ENCODE measurements at places on chromosomes 1 and 21.

- DNase-seq = no peak
Measured at GRCh38 chr1:93155335-93155734, 24.9 kb downstream of the TMED5 start.

DNA sequence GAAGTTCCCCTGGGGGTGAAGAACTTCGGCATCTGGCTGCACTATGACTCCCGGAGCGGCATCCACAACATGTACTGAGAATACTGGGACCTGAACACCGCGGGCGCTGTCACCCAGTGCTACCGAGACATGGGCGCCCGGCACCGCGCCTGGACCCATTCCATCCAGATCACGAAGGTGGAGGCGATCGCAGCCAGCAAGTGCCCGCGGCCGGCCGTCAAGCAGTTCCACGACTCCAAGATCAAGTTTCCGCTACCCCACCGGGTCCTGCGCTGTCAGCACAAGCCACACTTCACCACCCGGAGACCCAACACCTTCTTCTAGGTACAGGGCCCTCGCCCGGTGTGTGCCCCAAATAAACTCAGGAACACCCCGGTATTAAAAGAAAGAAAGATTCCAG is 22.0 kb upstream of the SLC9A1 start:
- no peak for DNase-seq

DNA sequence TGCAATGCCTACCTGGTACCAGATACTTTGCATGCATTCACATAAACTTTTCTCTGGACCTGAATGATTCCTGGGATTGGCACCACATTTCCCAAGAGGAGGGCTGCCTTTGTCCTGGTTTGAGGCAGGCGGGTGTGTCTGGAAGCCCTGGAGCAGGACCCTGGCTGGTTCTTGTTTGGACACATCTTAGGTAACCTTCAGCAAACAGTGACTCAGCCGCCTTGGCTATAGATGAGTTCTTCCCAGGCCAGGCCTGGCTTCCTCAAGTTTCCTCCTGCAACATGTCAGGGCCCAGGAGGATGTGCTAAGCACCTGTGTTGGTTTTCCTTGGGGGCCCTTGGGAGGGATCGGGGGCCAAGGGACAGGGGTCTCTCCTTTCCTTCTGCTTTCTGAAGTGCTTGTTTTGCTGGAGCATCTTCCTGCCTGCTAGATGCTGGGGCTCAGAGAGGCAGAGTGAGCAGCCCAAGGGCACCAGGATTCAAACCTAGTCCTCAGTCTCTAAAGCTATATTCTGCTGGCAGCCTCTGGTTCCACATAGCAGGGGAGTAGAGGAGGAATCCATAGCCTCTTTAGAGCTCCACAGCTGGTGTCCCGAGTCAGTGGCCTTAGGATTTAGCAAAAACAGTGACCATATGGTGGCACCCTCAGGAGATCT is 38.2 kb downstream of the PAX7 start:
- DNase-seq = no peak

DNA sequence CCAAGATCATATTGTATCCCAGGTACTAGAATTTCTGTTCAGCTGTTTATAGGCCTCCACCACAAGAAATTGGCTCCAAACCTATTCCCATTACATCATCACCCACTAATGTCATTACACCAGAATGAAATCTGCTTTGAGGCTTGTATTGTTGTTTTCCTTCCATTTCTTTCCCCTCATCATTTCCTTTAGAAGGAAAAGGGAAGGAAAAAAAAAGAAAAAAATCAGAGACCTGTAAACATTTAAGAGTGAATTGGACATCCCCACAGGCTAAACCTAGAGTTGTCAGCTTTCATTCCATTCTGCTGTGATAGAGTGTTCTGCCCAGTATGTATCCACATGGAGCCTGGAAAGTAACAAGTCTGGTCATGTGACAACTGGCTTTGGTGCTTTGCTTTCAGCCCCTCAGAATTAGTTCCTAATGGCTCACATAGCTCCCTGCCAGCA is 44.6 kb downstream of the NFYC start:
- no peak for DNase-seq

DNA sequence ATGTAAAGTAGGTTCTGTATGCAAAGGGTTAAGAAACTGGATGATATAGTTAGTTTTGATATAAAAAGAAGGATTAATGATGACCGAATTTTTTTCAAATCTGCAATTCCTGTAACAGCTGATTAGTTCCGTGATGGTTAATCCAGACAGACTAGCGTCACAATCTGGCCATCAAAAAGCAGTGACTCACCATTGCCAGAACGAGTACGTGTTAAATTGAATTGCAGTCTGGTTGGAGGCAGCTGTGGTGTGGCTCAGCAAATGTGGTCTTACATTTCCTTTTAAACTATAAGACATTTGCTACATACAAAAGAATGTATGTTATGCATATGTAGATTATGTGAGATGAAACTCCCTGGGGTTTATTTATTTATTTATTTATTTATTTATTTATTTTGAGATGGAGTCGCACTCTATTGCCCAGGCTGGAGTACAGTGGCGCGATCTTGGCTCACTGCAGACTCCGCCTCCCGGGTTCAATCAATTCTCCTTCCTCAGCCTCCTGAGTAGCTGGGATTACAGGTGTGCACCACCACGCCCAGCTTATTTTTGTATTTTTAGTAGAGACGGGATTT is 139.8 kb downstream of the RYR2 start:
- DNase-seq = no peak

- no peak for DNase-seq
Measured at GRCh38 chr21:42427809-42428419, 24.2 kb downstream of the UBASH3A start.

GRCh38 chr1:94741510-94741909 is 78.6 kb upstream of the SLC44A3 start:
- no peak for DNase-seq

DNA sequence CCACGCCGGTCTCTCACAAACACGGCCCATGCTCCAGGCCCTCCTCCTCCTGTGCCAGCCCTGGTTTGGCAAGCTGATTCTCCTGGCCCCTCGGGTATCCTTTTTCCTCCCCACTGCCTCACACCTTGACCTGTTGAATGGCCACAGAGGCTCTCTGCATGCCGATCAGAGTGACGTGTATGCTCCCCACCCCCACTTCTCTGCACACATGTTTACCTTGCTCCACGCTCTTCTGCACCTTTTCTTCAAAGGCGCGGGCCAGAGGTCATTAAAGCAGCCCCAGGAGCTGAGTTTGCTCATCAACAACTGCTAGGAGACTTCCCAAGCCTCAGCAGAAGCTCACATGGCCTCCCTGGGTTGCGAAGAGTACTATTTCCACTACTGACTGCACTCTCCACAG is 139.3 kb upstream of the EDN2 start:
- no peak for DNase-seq

DNA sequence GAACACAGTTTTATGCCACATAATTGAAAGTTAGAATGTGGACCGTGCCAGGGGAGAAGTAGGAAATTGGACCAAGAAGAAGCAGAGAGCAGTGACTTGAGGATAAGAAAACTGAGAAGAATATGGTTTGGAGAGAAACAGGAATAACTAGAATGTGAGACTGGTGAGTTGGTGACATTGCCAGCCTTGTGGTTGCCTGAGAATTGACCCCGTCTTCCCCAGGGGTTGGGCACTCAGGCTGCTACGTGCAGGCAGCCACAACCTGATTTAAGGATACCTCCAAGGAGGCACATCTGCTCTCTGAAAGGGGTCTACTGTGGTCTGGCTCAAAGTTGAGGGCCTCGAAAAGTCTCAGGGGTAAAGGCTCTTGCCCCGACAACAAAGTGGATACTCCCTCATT is 112.1 kb upstream of the ARTN start:
- no peak for DNase-seq

GRCh38 chr21:40404396-40404800 is 442.6 kb downstream of the DSCAM start:
- no peak for DNase-seq

GRCh38 chr1:193555662-193556441 is 369.4 kb upstream of the B3GALT2 start:
- no peak for DNase-seq

DNA sequence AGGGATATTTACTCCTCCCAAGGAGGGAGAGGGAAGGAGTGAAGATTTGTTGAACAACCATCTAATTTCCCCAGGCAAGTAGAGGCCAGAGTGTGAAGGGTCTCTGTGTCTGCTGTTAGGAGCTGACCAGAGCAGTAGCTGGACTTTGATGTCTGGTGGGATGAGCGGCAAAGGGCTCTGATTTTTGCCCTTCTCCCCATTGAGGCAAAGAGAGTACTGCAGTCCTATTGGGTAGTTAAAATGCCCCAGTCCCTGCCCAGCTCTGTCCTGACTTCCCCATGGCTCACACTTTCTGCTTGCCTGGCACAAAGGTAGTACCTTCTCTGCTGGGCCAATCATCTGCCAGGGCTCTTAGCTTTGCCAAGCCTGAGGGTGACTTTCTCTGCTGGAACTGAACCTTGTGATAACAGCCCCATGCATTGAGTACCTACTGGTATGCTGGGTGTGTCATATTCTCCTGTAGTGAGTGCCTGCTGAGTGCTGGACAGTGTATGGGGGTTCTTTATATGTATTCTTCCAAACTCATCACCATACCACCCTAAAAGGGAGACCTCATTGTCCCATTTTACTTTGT is 64.0 kb upstream of the SELENON start:
- no peak for DNase-seq

DNA sequence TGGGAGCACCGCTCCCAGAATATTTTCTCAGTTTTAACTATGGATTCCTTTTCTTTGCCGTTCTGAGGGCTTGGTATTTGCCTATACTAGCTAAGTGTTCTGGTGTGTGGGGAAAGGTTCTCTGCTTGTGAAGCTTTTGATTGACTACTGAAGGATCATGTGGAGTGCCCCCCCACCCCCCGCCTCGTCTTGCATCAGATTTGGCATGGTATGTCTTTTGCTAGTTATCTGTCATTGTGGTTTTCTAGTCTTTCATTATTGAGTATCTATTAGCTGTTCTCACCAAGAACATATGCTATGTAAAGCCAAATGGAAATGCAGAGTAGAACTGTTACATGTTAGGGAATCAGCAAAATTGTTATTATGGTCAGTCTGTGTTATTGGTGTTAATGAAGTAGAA is 58.3 kb downstream of the MACF1 start:
- DNase-seq = no peak

DNA sequence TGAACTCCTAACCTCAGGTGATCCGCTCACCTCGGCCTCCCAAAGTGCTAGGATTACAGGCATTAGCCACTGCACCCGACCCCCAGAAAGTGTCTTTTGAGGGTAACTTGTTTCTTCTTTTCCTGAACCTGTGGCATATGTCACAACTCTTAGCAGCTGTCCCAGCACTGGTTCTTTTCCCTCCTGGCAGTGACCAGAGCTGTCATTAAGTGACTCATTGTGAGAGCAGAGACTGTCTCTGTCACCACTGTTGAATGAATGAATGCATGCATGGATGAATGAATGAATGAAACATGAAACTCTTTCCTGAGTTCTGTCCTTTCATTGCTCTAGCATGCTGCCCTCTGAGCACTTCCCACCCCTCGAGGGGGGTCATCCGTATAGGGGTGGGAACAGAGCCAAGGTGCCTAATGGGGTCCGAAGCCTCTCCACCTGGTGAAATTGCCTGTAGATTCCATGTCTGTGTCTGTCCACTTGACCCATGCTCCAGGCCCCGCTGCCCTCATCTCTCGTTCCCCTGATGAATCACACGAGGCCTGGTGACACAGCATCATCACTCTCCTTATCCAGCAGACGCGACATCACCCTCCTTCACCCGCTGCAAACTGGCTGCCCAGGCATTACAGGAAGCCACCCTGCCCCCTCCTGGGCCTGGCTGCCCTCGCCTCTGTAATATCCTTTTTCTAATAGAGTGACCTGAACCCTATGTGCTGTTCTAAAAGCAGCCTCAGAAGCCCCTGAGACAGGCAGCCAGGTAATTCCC is 75.0 kb downstream of the IGSF21 start:
- no peak for DNase-seq

DNA sequence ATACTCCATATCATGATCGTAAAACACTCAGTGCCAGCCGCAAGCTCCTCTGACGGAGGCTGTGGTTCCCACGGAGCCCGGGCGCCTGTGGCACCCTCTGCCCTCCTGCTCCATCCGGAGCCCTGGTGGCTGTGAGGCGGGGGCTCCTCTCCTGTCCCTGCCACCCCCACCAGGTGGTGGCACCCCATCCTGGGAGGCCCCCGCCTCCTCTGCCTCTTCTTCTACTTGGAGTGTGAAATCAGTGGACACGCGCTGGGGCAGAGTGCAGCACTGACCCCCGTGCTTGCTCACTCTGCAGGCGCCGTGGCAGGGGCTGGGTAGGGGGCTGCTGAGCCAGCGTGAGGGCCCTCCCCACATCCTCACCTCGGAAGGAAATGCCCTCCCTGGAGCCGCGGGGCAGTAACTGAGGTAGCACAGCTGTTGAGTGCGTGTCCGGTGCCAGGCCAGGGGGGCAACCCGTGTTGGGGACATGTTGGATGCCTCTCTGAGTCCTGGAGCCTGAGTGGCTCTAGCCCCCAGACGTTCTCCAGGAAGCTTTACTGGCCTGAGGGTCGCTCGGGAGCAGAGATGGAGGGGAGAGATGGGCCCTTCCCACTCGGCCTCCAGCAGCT is 58.7 kb upstream of the ABCG1 start:
- no peak for DNase-seq

DNA sequence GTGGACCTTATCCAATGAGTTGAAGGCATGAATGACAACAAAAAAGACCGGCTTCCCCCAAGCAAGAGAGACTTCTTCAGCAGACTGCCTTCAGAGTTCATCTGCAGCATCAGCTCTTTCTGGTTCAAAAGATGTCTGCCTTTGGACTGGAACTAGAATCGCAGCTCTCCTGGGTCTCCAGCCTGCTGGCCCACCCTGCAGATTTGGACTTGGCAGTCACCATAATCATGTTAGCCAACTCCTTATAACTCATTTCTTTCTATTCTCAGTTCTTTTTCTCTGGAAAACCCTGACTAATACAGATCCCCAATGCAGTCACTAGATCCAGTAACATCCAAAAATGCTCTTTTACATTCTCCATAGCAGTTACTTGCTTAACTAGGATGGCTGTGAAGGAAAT is 89.2 kb upstream of the MARK1 start:
- DNase-seq = no peak

DNA sequence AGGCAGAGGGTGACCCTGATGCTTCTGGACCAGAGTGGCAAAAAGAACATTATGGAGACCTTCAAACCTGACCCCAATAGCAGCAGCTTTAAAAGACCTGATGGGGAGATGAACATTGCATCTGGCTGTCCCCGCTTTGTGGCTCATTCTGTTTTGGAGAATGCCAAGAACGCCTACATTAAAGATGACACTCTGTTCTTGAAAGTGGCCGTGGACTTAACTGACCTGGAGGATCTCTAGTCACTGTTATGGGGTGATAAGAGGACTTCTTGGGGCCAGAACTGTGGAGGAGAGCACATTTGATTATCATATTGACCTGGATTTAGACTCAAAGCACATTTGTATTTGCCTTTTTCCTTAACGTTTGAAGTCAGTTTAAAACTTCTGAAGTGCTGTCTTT is 45.8 kb downstream of the TRAF5 start:
- no peak for DNase-seq

- no peak for DNase-seq
Measured at GRCh38 chr1:155912056-155912536, 947 bp upstream of the RIT1 start.

All from stimulated activated CD4-positive, alpha-beta T cell treated with anti-CD3 and anti-CD28 coated beads, TNF-alpha, amount 100 ng/mL, for 48 hours (primary cell).